ENCODE measurements at places on chromosomes 12 and 14.

GRCh38 chr12:50708631-50709030, 55.3 kb upstream of the ATF1 start:
- DNase-seq: no peak

- no peak for DNase-seq
Observed at GRCh38 chr14:49934646-49935045, 41.8 kb downstream of the ARF6 start.

DNA sequence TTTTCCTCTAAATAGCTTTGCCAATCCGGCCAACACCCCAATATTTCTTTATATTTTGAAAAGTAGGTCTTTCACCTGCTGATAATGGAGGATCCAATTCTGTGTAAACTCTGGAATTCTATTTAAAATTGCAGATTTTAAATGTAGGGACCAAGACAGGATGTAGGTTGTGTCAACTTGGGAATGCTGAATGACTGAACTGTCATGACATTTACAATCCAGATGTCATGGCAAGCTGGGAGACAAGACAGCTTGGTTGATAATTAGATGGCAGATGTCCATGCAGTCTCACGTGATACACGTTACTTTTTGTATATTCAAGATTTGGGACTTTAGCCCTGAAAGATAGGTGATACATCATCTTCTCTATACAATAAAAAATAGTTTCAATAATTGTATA, 477.2 kb downstream of the DIO2 start:
- no peak for DNase-seq

- no peak for DNase-seq
Observed at GRCh38 chr14:73816393-73816816, 35.2 kb upstream of the PTGR2 start.

GRCh38 chr12:22312336-22312735, 22.2 kb downstream of the ST8SIA1 start:
- DNase-seq: no peak

GRCh38 chr14:97802430-97803373, 1005.5 kb downstream of the VRK1 start:
- no peak for DNase-seq

GRCh38 chr12:111268738-111269572, 99.9 kb downstream of the PHETA1 start:
- no peak for DNase-seq

DNA sequence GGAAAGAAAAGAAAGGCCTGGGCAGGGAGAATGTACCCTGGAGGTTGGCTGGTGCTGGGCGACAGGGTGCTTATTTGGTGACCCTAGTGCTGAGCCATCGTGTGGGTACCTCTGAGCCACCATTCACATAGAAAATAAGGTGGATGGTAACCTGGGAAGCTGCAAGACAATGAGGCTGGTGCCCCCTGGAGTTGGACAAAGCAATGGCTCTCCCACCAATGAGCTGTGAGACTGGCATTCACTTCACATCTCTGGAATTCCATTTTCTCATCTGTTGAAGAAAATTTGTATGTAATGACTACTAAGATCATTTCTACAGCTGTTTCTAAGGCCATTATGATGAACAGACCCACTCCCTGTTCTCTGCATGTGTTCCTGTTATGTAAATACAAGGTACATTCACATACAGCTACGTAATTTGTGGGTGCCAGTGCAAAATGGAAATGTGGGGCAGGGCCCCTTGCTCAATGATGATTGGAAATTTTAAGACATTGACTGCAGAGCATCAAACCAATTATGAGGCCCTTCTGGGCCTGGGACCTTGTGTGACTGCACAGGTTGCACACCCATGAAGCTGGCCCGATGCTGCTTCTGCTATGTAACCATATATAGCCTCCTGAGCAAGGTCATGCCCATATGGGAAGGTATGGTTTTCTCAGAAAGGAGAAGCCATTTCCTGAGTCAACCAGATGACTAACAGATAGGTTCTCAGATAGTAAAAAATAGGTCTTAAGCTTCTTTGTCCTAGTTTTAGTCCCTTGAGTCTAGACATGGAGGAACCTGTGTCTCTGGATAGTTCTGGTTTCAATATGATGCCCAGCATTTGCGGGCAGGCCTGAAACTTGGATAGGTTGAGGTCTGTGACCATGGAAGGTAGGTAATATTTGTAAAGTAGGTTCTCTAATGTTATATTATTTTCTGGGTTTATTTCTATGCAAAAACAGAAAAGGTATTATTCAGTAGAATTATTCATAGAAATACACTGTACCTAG, 63.4 kb upstream of the IGF1 start:
- DNase-seq: no peak

Data from stimulated activated CD8-positive, alpha-beta memory T cell treated with anti-CD3 and anti-CD28 coated beads, Interleukin-4, amount 100 ng/mL, for 4 hours (primary cell).